ENCODE measurements at places on chromosomes 2 and 18.

DNA sequence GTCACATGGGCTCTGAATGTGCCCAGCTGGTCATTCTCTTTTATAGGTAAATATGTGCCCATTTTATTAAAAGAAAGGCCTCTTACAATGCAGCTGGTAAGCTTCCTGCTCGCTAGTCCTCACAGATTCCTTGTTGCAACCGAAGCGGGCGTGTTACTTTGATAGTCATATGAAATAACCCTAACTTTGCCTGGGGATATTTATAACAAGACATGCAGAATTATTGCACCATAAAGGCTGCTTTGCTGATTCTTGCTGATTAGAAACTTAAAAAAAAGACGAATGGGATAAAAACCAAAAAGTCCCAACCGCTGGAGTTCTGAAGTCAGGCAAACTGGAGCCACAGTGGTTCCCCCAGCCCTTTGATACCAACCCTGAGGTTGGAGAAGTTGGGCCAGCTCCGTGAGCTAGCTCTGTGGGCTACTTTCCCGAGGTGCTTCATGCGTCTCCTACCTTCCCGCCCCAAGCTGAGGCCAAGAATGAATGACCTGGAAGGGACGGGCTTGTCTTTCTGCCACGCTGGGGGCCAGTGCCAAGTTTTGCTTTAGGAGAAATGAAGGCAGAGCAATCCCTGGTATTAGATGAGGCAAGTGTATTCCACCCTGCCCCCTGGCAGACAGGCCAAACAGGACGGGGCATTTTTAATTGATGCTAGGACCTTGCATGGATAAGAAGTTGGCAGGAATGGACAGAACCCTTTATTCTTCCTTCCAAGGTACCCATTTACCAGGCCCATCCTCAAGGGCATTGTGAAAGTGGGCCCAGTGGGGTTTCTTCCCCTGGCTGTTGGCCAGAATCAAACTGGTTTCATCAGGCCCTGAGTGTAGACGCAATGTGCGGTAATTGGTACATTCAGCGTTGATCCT lies 140.4 kb downstream of the KCTD1 start:
- no peak for DNase-seq

- no peak for DNase-seq
Measured at GRCh38 chr2:75698918-75699317, 11.8 kb downstream of the GCFC2 start.

GRCh38 chr2:230891064-230891463 lies 26.3 kb downstream of the ITM2C start:
- DNase-seq, result no peak

DNA sequence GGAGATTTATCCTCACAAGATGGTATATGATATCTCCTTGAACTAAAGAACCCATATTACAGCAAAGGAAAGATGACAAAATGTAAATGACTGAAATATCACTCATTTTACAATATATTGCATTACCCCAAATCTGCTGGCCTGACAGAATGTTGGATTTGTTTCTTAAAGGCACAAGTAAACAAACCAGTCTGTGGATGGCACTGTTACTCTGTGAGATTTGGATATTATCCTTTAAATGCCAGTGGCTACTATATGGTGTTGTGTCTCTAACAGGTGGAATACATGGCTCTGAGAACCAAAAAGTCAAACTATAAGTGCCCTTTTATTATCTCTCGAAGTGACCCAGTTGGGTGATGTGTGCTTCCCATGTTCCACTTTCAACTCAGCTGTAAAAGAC lies 125.7 kb downstream of the PDE1A start:
- DNase-seq, result no peak

DNA sequence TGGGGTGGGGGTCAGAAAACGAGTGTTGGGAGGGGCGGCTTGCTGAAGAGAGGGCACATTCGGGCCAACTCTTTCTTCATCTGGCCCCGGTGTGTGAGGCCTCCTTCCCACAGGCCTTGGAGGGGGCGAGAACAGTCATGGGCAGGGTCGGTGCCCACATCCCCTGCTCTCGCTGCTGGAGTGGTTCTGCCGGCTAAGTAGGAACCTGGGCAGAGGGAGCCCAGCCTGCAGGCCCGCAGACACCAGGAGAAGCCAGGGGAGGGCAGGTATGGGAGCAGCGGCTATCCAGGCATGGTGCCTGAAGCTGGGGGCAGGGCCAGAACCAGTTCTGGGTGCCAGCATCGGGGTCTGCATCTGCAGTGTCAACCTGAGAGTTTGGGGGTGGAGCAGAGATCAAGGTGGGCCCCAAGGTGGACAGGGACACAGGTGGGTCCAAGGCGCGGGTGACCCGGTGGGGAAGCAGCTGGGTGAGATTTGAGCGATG lies 46.6 kb upstream of the HPCAL1 start:
- no peak for DNase-seq

GRCh38 chr18:35106845-35107148 lies 65.6 kb downstream of the MAPRE2 start:
- no peak for DNase-seq

DNA sequence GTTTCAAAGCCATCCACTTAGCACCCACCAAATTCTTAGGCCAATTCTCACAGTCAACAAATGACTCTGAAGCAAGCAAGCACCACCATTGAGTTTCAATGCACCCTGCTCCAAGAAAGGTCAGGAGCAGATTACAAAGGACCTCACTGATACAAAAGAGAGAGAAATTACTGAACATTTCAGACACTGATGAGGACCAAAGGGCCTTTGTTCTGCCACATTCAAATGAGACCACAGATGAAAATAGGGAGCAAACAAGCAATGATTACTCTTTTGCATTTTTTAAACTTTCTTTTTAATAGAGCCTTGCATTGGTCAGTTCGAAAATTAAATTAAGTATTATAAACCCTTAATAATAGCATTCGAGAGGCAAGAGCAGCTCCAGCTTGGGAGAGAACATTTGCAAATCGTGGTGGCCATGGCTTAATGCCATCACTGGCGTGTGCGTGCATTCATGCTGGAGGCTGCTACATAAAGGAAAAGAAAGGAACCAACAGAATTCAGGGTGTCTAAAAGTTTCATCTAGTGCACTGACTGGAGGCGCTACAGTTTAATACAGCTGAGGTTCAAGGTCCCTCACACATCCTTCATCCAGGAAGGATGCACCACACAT lies 87.5 kb downstream of the KLF7 start:
- DNase-seq, result no peak

DNA sequence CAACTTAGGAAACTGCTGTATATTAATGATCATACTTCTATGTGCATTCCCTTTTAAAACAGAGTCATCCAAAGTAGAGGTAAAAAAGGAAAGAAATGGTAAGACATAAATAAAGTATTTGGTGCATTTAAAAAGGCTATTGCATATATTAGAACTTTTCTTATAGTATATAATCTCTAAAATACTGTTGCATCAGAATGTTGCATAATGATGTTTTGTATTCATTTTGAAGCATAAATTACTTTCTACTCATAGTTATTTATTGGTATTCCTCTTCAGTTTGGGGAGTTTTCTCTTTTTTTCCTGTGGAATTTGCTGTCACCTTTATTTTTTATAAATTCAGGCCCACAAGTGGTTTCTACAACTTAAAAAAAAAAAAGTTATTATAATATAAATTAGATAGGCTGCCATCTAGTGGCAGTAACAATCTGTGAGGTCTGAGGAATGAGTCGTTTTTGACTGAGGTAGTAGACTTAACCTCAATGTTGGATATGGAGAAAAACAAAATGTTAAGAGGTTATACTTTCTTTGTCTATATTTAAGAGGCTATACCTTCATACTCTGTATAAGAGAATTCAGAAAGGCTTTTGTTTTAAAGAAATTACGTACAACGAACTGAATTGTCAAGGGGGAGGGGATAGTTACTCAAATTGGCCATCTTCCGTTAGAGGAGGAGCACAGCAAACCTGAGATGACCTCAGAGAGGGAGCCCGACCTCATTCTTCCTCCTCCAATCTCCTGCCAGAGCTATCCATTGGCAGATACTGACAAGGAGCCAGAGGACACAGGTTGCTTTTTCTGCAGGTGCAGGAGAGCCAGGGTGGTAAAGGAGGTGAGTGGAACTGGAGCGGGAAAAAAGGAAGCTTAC lies 23.8 kb downstream of the ANKAR start:
- DNase-seq, result peak; percentile 43

DNA sequence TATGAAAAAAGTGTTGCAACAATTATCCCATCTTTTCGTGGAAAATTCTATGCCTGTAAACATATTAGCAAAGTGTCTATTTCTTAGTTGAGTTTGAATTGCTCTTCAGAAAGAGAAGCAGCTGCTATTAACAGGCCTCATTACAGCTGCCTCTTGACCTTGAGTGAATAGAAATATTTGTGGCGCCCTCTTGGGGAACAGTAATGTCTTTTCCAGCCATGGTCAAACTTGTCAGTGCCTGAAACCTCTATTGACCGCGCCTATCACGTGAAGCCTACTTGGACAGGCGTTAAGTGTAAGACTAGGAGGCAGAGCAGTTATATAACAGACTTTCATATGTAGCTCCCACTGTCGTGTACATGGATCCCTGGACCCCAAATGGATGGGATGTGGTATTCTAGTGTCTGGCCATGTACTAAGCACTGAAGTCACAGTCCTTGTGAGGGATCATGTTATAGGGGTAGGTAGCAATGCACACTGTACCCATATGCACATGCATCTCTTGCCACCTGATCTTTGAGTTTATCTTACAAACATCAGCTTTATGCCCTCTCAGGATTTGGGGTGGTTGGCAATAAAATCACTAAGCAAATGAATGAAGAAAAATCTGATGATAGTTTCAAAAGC lies 245.0 kb downstream of the PTGR3 start:
- peak; percentile 36 for DNase-seq

DNA sequence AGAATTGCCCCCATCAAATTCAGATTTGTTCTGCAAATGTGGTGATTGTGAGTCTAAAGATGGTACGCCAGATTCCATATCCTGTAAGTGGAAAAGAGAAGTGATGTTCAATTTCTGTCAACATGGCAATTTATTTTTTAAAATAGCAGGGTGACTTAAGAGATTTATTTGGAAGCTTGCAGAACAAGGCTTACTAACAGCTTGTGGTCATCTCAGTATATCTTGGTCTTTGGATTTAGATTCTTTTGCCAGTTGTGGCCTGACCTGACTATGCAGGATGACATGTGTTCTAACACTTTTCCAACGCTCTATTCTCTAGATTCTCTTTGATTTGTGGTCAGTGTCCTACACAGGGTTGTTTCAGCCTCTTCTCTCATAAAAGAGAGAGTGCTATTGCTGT lies 74.4 kb downstream of the MAP3K20 start:
- DNase-seq, result no peak

- no peak for DNase-seq
Measured at GRCh38 chr2:71700658-71701397, 247.5 kb downstream of the DYSF start.

DNA sequence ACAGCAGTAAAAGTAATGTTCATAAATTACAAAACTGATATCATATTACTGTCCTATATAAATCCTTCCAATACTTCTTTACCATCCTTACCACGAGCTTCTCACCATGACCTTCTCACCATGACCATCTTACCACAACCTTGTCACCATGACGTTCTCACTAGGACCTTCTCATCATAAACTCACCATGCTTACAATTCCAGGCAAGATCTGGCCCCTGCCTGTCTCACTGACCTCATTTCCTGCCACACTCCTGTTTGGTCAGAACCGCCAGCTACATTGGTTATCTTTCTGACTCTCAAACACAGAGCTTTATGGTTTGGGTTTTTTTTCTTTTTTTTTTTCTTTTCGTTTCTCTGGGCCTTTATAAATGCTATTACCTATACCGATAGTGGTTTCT lies 827.6 kb downstream of the RNF144A start:
- no peak for DNase-seq

DNA sequence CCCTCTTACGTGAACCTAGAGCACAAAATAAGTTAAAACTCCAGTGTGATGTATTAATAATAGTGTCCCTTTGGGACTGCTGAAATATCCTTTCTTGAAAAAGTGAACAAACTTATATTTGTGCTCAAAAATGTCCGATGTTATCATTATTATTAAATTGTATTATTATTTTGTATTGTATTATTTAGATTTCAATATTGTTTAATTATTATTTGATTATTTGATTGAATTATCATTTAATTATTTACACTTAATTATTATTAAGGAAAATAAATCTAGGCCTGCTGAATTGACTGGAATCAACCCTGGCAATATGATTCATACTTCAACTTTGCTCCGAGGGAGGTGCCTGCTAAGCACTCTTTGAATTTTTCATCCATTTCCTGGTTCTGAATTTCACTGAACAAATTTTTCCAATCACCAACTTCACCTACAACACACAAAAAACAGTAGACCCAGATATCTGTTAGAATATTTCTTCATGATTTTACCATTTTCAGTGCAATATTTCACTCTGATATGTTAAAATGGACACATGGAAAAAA lies 10.9 kb upstream of the EIF2AK2 start:
- DNase-seq, result no peak

DNA sequence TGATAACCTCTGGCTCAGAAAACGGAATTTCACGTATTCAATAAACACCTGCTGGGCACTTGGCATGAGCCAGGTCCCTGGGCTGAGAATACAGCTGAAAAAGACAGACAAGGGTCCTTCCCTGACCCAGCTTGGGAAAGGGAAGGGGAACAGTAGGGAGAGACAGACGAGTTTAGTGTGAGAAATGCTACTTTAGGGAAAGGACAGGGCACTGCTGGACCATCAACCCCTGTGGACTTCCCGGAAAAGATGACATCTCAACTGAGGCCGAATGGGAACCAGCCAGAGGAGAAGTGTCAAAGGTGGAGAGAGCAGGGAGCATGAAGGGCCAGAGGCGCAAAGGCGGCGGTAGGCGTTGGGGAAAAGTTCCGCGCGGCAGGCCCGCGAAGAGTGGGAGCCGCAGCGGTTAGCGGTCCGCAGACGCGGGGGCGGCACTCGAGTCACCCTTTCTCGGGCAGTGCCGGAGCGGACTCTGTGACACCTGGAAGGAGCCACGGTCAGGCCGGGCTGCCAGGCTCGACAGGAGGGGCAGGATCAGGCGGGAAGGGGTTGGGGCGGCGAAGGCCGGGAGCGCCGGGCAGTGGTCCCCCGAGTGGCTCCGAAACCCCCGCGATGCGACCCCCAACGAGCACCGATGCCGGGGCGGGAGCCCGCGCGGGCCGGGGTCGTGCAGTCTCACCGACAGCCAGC lies 519 bp downstream of the TEX261 start:
- peak; percentile 22 for DNase-seq
